Inflammatory macrophage treated with lipopolysaccharide for 1 hour (primary cell): ENCODE measurements at places on chromosomes 2 and 18.

DNA sequence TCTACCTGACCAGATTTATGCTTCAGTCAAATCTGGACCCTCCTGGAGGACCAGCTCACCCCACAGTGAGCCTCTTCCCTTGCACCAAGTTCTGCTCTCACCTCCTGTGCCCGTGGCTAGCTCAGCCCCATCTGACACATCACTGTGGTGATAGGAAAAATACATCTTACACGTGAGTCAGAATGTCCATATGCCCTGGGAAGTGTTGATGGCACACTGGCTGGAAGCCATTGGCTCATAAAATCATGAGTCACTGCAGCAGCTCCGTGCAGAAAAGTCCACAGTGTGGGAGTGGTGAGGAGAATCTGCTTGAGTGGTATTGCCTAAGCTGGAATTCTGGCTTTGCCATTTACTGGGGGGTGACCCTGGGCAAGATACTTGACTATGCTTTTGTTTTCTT, 42.6 kb upstream of the RAPGEF4 start:
- peak; percentile 83 for DNase-seq

GRCh38 chr18:7273301-7273921, 42.5 kb downstream of the LRRC30 start:
- DNase-seq = peak; percentile 89

- no peak for DNase-seq
Measured at GRCh38 chr2:96108541-96109360, 7.6 kb downstream of the ADRA2B start.

DNA sequence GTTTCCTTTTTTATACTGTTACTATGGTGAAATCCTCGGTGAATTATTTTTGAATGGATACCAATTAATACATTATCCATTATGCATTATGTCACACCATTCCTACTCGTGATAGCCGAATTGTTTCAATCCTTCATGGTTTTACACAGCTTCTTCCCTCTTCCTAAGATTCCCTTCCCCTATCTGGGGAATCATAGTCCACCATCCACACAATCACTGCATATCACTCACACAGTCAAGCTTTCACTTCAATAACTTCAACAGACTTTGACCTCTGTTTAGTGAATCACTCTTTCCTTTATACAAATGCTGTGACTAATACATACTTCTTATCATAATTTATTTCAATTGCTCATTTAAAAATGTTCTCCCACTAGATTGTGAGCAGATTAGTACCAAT, 1108.1 kb upstream of the LRRTM1 start:
- DNase-seq = no peak

DNA sequence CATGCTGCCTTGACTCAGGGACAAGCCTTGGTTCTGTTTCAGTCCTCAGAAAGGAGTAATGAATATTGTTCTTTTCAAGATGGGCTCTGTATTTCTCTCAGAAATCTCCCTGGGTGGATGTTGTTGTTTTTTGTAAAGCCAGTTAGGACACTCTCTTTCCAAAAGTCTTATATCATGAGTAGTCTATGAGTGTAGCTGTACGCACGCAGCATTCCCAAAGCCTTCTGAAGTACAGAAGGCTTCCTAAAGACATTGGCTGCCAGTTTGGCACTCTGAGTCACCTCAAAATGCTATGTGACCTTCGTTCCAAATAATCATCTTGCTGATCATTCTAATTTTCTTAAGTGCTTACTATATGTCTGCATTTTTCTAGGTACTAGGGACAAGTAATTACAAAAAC, 16.7 kb upstream of the GTF2A1L start:
- no peak for DNase-seq

DNA sequence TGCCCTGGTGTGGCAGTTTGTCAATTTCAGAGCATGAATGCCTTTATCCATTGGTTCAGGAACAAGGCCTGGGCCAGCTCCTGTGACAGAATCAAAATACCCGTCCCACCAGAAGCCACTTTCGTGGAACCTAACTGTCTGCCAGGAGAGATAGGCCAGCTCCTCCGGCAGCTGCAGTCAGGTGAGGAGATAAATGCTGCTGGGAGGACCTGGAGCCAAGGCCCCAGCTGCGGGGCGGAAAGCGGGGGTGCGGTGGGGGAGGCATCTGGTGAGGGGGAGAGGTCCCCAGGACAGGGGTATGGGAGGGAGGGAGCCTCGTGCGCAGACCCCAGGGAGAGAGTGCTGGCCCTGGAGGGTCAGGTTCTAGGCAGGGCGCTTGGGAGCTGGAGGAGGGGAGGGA, 4.4 kb upstream of the ASB1 start:
- DNase-seq = no peak

DNA sequence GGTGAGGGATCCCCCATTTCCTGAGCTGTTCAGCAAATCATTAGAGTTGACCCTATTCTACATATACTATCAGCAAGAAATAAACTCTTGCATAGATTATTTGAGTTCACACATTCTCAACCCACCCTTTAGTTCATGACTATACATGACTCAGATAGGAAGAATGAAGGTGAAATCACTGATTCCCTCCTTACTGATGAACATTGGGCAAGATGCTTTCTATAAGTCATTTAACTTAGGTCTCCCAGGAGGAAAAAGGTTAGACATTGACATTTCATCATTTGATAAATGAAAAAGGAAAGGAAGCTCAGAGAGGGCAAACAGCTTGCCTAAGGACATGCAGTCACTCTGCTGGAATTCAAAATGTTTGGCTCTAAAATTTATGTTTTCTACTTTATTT, 408.0 kb downstream of the TMEM182 start:
- DNase-seq = no peak

DNA sequence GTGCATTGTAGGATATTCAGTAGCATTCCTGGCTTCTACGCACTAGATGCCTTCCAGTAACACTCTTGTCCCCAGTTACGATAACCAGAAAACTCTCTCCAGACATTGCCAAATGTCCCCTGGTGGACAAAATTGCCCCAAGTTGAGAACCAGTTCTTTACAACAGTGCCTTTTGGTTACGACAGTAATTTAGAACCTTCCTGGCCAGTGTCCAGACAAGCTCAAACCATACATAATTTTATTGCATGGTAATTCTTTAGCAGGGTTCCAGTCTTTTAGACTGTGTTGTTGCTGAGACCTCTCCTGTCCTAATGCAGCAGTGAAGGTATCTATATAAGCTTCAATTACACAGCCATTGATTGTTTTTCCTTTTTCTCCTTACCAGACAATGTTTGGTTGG, 20.2 kb downstream of the RNMT start:
- DNase-seq = no peak

DNA sequence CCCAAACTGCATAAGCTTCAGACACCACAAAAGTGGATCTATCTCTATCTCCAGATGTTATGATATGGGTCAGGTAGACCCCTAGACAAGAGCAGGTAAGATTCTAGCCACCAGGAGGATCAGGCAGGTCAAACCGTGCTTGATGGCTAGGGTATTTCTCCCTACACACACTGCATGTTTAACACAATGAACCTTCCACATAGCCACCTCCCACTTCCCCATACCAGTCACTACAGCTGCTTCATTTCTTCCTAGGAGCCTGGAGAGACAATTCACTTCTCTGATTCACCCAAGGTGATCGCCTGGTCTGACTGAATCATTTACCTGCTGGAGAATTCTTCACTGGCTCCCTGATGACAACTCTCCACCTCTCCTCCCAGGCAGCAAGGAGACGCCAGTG, 66.0 kb upstream of the MYCN start:
- DNase-seq = no peak
